Jurkat, Clone E6-1 (cell line): ENCODE measurements at places on chromosomes 4 and X.

- DNase-seq, result no peak
Measured at GRCh38 chr4:37991623-37992410, 31.6 kb downstream of the PTTG2 start.

DNA sequence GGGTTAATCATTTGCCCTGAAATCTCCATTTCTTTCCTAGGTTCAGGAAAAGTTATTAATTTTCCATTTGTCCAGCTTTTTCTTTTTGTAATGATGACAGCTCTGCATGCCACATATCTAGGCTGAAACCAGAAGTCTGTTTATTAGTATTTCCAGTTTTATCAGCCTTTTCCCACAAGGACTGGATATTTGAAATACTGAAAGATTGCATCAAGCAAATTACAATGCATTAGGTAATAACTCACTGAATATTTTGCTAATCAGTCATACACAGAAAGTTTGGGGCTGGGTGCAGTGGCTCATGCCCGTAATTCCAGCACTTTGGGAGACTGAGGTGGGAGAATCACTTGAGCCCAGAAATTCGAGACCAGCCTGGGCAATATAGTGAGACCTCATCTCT is 21.5 kb downstream of the SLC9A7 start:
- DNase-seq, result no peak

- DNase-seq, result no peak
Measured at GRCh38 chr4:182978152-182978827, 61.1 kb upstream of the DCTD start.

DNA sequence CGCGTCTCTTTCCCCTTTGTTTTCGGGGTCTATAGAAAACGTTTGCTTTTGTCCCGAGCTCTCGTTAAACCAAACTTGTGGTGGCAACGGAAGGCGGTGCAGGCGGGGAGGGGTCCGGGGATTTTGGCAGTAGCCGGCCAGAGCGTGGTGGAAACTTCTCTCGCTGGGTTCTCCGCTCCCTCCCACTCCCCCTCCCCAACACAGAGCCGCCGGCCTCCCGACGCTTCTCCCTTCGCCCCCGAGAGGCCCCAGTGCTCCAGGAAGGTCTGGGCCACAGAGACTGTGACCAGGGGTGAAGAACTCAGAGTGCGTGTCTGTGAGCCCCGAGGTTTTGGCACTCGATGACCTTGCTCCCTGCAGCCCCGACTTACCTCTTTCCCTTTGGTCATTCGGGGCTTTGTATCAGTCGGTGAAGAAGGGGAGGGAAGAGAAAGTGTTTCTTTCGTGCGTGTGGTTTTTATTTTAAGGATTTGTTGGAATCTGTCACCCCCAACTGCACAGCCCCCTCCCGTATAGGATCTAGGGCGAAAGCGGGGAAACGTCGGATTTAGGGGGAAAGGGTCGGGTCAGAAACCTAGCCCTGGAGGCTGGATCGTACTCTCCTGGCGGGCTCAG is 9.0 kb upstream of the BCOR start:
- no peak for DNase-seq

GRCh38 chr4:139532947-139533346 is 23.1 kb downstream of the SETD7 start:
- DNase-seq, result no peak

DNA sequence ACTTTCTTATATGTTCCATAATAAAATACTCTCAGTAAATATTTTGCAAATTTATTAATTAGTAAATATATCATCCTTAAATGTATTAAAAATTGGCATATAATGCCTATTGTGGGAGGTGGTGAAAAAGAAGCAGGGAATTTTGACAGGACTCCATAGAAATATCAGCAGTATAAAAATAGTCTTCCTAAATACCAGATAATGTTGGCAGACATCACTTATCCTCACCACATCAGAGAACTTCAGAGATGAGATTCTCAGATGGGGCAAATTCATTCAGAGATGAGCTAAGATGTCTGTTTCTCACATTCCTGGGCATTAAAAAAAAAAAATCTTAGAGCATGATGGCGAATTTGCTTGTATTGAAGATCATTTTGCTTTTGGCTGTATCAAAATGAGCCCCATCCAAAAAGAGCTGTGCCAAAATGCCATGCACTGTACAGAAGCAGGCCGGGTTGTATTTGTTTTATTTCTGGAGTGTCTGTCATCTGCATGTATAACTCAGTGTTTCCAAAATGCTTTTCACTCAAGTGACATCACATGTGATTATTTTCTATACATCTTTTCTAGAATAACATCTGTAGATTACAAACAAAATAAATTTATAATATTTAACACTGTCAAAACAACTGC is 41.7 kb downstream of the ATP8A1 start:
- no peak for DNase-seq
